ENCODE measurements at places on chromosomes 16 and 17.

GRCh38 chr16:55435387-55435786, 43.6 kb upstream of the MMP2 start:
- no peak for DNase-seq

- DNase-seq: no peak
These were observed 12.0 kb downstream of the AMFR start for GRCh38 chr16:56413381-56413780.

DNA sequence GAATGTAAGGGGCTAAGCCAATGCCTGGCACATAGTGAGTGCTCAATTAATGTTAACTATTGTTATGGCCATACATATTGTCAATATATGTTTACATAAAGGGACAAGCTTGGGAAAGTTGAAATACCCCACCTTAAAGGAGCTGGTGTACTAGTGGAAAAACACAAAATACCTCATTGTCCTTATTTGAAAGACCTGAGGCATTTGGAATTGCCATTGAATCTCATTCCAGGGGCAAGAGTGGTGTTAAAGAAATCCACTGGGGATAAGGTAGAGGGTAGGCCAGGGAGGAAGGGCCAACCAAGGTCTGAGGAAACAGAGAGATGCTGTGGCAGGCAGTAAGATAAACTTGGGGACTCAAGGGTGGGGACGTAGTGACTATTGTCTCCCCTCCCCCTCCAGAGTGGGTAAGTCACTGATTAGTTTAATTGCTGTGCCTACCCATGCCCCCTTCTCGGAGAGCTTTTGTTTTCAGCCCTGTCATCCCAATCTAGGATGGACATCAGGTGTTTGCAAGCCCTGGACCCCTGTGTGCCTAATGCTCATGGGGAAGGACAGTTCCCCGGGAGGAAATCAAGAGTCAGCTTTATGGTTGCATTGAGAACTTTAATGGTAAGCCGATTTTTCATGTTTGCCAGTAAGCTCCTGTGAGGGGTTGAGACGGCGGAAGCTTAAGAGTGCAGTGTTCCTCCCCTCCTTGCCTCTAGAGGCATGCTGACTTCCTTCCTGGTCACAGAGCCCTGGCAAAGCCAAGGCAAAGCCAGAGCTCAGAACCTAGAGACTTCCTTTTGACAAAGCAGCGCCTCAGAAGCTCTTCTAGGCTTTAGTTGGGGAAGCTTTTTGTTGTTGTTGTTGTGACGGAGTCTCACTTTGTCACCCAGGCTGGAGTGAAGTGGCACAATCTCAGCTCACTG, 2.5 kb upstream of the HEATR9 start:
- no peak for DNase-seq

DNA sequence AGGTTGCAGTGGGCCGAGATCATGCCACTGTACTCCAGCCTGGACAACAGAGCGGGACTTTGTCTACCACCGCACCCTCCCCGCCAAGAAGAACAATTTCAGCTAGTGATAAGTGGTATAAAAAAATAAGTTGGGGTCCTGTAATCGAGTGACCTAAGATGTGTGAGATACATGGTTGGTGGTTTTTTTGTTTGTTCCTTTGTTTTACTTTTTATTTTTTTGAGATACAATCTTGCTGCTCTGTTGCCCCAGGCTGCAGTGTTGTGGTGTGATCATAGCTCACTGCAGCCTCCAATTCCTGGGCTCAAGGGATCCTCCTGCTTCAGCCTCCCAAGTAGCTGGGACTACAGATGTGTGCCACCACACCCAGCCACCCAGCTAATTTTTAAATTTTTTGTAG, 58.7 kb downstream of the PITPNC1 start:
- no peak for DNase-seq

- no peak for DNase-seq
These were observed 1.4 kb downstream of the GAN start for GRCh38 chr16:81316176-81316496.

- DNase-seq: peak; percentile 53
These were observed 668 bp downstream of the SPATA2L start for GRCh38 chr16:89700649-89701424.

GRCh38 chr16:2523801-2524231, 3.6 kb downstream of the AMDHD2 start:
- no peak for DNase-seq

GRCh38 chr17:80746262-80746935, 201.8 kb downstream of the RPTOR start:
- DNase-seq: no peak

DNA sequence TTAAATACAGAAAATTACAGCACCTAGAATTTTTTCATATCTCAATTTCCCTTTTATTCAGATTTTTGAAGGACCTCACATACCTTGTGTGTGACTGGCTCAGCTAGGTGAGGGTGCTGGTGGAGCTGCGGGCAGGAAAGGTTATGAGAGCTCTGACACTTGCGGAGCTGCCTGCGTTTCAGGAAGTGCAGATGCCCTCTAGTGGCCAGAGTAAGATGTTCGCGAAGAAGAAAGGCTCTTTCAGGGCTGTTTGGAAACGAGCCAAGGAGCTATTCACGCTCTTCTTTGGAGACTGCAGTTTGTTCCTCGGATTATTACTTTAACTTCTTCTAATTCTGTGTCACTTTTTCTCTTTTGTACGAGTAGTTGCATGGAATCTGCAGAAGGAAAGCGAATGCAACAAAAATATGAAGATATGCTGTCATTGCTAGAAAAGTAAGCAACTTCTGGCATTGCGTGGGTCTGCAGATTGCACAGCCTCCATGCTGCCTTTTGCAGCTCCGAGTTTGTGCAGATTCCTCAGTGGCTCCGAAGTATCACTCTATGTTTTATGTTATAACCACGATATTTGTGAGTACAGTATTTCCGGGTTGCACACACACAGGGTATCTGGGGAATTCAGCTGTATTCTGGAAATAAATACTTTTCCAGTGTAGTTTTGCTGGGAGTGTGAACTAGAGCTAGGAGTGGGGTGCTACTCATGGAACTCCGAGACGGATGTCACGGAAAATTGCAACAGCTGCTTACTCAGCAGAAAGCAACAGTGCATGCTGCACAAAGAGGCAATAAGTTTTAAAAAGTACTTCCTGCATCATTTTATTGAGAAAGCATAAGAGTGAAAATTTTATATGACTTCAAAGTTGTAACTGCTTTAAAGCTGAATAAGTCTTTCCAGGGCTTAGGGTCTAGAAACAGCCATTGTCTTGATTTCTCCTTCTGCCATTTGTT, 46.3 kb downstream of the DNAH9 start:
- DNase-seq: peak; percentile 12

DNA sequence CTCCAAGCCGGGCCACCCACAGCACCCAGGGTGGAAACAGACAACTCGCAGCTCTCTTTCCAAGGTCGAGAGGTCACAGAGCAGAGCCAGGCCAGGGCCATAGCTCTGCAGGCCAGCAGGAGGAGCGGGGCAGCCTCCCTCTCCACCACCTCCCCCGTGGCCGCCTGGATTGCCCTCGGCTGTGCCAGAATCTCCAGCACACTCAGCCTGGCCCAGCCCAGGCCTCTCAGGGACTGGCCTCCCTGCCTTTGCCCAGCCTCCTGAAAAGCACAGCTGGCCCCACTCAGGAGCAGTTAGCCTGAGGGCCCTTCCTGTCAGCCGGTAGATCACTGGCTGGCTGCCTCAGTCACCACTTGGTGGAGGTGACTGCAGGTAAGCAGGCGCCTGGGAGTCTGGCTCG, 85.8 kb upstream of the SEC14L1 start:
- no peak for DNase-seq

GRCh38 chr17:31320241-31320640, 1.2 kb downstream of the EVI2A start:
- no peak for DNase-seq

GRCh38 chr17:21463779-21464407, 87.7 kb downstream of the KCNJ12 start:
- DNase-seq: no peak

DNA sequence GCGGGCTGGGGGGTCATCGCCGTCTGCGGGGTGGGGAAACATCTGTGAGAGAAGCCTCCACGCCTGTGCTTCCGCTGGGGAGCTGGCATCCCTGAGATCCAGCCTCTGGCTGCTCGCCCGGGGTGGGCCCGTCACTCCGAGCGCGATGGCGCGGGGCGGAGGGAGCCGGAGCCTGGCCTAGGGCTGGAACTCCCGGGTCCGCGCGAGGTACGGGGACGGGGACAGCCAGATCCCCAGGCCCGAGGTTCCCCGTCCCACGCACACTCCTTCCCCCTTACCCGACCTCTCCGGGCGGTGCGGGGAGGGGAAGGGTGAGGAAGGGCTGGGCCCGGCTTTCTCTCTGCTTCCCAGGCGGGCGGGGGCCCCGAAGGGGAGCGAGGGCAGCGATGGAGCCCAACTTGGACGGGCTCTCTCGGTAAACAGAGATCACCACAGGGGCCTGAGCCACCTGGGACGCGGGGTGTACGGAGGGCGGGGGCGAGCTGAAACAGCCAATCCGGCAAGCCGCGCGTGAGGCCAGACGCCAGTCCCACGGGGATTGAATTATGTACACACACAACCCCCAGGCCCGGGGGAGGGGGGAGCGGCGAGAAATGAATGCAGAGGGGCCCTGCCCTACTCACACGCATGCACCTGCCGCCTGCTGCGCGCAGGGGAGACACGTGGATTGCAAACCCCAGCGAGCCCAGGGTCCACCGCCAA, at the start of gene SLC16A11:
TSS of gene SLC16A11 (minus strand) at position 596 of the 702 bp plus-strand sequence. CDS start at position 17, 579 bp downstream.
- DNase-seq: peak; percentile 48

DNA sequence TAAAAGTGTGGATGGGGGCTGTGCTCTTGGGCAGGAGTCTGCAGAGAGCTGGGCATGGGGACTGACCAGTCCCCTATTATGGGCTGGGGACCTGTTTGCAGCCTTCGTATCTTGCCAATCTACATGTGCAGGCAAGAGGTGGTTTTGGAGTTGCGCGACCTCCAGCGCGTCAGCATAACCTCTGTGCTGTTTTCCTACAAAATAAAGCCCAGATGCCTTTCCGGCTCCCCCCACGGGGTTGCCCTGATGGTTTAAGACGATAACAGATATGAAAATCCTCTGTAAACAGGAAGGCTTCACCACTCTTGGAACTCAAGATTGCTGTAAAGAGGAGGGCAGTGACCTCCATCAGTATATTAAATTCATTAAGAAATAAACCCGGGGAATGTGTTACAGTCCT, 16.5 kb upstream of the SPPL2C start:
- no peak for DNase-seq

DNA sequence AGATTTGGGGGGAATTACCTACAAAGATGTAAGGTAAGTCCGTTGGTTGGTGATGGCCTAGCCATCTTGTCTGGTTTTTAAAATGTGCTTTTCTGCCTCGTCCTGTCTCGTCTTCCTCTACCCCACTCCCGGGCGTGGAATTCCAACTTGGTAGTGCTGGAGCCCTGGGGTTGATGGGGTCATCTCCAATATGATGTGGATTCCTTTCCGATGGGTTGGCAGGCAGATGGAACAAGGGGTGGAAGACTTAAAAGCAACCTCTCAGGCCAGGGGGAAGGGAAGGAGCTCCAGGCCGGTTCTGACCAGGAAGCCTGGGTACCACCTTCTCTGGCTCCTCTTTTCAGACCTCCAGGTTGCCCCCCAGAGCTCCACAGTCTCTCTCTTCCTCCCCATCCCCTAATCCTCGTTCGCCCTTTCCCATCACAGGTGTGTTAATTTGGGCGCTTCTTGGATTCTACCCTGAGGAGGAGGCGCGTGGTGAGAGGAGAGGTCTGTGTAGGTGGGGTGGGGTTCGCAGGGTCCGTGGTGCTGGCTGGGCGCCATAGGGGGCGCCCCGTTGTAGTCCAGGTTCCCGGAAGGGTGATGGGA, 5.1 kb upstream of the HOXB2 start:
- DNase-seq: no peak

DNA sequence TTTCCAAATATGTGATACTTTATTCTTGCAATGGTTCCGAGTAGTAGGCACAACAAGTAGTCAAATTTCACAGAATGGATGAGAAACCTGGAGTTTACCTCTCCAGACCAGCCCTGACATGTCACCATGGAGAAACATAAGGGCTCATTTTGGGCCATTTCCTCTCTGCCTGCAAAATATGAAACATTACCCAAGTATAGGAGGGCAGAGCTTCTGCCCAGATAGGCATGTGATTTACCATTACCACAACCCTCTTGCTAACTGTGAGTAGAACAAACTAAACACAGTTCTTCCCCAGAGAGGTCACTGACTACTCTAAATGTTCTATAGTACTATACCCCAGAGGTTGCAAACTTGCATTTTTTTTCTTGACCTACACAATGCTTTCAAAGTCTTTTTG, 15.7 kb upstream of the KPNB1 start:
- no peak for DNase-seq

DNA sequence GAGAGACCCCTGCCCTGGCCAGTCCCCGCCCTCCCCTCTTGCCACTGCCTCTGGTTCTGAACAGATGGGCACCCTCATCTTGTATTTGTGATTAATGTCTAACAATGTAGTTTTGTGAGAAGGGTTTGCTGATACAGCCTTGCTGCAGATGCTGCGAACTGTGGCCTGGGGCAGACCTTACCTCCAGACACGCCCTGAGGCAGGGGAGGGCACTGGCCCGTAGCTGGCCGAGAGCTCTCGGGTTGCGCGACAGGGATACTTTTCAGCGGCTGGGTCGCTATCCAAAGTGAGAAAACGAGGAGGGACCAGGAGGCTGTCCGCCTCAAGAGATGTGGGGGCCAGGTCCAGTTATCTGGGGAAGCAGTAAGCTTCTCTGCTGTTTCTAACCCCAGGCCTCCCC, 21.9 kb downstream of the STH start:
- no peak for DNase-seq

DNA sequence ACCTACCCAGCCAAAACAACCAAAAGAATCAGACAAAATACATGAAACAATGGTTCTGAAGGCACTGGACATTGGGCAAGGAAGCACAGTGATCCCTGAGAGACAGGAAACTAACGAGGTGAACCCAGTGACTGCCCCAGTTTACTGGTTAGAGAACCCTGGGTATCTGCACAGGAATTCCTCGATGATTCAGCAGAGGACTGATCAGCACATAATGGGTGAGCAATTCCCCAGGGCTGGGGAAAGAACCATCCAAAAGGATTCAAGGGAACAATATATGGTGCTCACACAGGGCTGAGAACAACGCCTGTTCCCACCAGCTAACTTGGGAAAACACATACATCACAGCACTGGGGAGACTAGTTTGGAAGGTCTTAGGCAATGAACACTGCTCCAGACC, 167.2 kb downstream of the PARN start:
- DNase-seq: no peak

GRCh38 chr17:50458701-50459676, 9.7 kb downstream of the CHAD start:
- DNase-seq: no peak

DNA sequence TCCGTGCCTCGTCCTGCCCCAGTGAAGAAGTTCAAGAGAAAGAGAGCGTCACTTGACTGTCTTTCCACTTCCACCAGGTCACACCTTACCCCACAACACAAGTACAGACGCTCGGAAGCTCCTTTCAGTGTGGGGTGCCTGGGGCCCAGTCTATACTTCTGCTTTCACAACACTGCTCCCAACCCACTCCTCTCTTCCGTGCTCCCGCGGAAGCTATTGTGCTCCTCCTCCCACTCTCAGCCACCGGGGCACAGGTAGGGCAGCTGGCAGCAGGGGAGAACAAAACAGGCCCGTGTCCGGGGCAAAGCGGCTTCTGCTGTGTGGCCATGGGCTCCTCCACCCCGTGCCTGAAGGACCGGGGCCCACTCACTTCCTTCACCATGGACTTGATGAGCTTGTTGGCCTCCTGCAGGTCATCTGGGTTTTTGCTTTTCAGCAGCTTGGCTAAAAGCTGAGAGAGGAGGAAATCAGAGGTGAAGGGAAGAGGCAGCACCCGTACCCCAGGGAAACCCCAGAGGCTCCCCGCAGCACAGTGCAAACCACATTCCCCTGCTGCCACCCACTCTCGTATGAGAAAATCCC, 18.9 kb downstream of the GGA3 start:
- DNase-seq: peak; percentile 30
